MM.1S (cell line): ENCODE measurements at places on chromosomes 16 and 17.

GRCh38 chr16:66479661-66480264 is 52.7 kb downstream of the BEAN1 start:
- no peak for DNase-seq

GRCh38 chr16:74372369-74372768 is 3.7 kb upstream of the NPIPB15 start:
- no peak for DNase-seq

DNA sequence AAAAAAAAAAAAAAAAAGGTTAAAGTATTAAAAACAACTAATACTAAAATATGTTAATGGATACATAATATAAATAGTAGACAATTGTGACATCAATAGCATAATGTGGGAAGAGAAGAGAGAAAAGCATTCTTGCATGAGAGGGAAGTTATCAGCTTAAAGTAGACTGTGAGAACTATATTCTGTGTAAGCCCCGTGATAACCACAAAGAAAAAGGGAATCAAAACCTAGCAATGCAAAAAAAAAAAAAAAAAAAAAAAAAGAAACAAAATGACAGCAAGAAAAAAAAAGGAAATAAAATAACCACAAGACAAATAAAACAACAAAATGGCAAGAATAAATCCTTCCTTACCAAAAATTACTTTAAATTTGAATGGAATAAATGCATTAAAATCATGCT is 39.8 kb upstream of the MYLK3 start:
- no peak for DNase-seq

GRCh38 chr17:18309202-18309601 is 5.6 kb downstream of the TOP3A start:
- DNase-seq = no peak

GRCh38 chr17:12958786-12959185 is 59.0 kb downstream of the ELAC2 start:
- DNase-seq = no peak

DNA sequence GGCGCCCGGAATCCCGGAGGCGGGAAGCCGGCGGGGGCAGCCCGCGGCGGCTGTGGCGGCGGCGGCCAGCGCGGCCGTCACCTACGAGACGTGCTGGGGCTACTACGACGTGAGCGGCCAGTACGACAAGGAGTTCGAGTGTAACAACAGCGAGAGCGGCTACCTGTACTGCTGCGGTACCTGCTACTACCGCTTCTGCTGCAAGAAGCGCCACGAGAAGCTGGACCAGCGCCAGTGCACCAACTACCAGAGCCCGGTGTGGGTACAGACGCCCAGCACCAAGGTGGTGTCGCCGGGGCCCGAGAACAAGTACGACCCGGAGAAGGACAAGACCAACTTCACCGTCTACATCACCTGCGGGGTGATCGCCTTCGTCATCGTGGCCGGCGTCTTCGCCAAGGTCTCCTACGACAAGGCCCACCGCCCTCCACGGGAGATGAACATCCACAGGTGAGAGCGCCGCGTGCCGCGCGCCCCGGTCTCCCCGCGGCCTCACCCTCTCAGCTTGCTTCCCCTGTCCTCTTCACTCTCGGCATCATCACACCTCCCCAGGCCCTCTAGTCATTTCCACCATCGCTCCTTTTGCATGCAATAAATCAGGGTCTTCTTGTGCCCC is 706 bp downstream of the SHISA6 start:
- no peak for DNase-seq

GRCh38 chr16:88982286-88983084 is 5.5 kb upstream of the CBFA2T3 start:
- DNase-seq = no peak

DNA sequence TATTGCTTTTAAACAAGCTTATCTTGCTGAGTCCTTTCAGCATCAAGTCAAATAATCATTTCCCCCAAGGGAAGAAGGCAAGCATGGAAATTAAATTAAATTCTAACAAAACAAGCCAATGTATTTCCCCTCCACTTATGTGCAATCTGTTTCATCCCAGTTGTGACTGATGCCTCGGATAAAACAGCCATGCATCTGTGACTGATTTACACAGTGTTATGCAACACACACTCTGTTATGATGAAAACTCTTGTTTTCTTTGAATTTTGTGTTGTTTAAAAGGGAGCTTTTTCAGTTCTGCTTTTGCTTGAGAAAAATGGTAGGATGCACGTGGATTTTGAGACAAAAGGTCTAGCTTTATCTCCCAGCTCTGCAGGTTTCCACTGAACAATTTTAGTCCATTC is 32.6 kb downstream of the TMEM100 start:
- DNase-seq = peak; percentile 10

GRCh38 chr16:29743827-29744531 is 1.8 kb downstream of the C16orf54 start:
- no peak for DNase-seq

DNA sequence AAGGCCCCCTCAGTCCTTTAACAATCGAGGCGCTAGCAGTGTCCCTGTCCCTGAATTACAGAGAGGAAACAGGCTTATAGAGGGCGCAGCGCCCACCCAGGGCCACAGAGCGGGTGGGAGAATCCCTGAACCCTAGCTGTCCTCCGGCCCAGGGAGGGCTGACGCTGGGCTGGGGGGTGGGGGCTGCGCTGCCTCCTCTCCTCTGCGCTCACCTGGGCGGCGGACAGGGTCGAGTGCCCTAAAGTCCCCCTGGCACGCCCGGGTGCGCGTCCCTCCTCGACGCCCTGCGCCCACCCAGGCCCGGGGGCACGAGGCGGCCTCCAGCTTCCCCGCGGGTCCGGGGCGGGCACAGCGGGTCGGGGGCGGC is 200.4 kb upstream of the N4BP1 start:
- no peak for DNase-seq

DNA sequence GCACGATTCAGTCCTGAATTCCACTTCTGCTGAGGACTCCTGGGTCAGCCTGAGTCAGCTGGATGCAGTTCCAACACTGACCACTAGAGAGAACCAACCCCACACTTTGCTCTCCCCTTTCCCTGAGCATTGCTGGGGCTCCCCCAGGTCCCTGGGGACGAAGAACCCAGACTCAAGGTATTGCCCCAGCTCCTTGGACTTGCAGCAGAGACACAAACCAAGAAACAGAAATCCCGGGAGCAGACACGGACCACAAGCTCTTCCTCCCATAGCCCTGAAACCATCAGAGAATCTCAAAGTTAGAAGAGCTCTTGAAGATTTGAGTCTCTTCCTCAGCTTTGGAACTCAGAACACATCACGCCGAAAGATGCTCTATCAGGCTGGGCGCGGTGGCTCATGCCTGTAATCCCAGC is 678 bp upstream of the GH1 start:
- DNase-seq = peak; percentile 67

DNA sequence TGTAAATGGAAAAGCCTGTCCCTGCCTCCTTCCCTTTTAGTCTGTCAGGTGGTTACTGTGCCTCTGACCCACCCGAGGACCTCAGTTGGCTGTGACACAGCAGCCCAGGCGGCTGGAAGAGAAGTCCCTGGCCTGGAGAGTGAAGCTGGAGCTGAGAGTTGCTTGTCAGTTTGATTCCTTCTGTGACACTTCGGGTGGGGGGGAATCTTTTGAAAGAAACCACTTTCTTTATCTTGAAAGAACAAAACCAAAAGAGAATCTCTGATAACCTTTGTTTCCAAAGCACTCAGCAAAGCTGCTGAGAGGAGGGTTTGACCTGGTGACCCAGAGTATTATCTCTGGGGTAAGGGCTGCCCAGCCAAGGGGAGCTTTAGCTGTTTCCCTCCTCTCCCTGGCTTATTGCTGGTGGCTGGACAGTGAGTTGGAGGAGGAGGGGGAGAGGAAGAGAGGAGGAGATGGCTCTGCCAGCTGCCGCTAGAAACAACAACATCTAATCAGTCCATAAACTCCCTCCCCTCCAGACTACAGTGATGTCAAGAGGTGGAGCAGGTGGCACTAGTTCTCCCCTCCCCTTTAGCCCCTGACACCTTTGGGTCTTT is 34.0 kb downstream of the YPEL2 start:
- peak; percentile 53 for DNase-seq

- DNase-seq = no peak
Observed at GRCh38 chr17:19006698-19007097, 2.1 kb upstream of the FAM83G start.

DNA sequence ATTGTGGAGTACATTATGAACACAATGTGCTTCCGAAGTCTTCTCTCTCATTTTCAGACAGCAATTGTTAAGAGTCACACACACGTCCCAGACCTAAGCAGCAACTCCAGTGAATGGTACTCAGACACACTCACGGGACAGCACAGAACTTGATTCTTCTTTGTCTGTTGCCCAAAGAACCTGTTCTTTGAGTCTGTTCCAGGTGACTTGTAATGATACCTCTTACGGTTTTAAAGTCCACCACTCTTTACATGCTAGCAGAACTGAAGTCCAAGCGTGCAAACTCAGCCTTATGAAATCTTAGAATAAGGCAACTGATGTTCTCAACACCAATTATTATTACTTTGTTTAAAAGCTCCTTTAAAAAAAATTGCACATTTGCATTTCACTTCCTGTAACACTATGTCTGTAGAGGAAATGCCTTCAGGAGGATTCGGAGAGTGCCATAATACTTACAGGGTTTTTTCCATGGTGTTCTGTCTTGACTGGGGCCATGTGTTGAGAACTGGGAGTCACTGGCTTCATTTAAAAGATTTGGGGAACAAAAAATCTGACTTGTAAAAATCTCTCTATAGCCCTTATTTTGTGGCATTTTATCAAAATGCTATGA is 48.1 kb downstream of the MARF1 start:
- no peak for DNase-seq

GRCh38 chr17:6761779-6762178 is 5.9 kb downstream of the XAF1 start:
- DNase-seq = no peak
